ENCODE measurements at places on chromosomes 11 and 22.
A peak's percentile ranks its signal among the peaks of the same experiment; 100 is the strongest.

- DNase-seq, result no peak
Observed at GRCh38 chr11:44726283-44727113, at the start of gene TSPAN18. Gene TSPAN18 (plus strand): TSS chr11:44726962. CDS start chr11:44906417, 179,455 bp downstream.

DNA sequence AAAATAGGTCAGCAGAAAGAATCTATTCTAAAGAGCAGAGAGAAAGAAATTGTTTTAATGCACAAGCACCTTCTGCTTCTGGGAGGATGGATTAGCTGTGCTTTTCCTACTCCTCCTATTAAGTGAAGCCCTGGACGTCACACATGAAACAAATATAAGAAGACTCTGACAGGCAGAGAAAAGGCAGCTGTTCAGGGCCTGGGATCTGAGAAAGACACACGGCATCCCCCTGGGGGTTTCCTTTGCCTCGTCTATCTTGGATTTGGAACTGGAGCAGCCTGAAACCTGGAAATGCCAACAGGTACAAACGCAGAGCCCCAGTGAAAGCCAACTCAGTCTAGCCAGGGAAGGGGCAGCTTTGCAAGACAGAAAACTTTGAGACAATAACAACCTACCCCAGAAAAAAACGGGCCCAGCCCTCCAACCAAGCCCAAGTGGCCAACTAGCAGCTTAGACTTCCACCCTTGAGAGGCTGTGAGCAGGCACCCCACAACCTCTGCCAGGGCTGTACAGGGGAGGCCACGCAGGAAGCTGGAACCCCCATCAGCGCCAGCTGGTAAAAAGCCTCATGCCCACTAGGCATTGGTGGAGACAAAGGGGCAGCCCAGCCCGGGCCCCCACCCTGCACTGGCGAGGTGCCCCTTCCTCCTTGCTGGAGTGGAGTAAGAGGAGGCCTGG is 7.3 kb downstream of the CERK start:
- no peak for DNase-seq

- DNase-seq, result peak; percentile 2
Observed at GRCh38 chr11:105673089-105673488, 63.2 kb downstream of the GRIA4 start.

- DNase-seq, result no peak
Observed at GRCh38 chr11:17410606-17411379, 22.3 kb upstream of the KCNJ11 start.

GRCh38 chr11:125091247-125091876 is 20.1 kb downstream of the TMEM218 start:
- no peak for DNase-seq

DNA sequence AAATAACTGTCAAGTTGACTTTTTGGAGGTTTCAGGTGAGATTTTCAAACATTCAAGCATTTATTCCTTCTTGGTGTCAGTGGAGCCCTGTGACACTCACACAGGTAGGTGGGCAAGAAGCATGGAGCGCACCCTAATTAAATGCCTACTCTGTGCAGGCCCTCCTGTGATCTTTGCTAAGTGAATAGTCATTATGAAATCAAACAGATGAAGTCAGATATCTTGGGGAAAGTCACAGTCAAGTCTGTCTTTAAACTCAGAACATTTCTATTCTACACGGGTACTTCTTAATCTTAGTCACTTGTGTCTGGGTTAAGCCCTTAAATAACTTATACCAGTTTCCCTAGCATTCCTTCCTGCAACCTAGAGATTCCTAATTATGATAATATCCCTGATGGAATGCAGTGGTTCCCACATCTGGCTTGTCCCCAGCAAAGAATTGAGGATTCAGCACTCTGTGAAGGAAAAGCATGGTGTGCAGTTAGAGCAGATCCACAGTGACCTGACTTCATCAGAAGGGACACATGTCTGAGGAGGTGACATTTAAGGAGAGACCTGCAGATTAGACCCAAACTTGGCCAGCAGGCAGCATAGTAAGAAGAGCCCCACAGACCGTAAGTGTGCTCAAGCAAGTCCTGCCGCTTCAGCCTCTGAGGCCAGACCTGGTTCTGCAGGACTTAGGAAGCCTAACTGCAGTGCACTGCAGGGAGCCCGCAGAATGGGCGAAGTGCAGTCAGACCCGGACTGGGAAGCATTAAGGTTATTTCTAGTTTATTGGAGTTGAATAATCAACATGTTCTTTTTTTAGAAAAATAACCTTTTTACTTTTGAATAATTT is 85.3 kb upstream of the GAL start:
- no peak for DNase-seq
